ENCODE measurements at places on chromosomes 3 and 15. TPM values are rescaled to one million over a fixed set of nuclear protein-coding genes. Genes with fewer than 3 reads are reported as not detected.

- H3K27me3 ChIP-seq, result no peaks in the 10 kb centered on the region
- no peak for DNase-seq
- H3K4me1 ChIP-seq, result no peaks in the 10 kb centered on the region
- H3K4me3 ChIP-seq, result no peak overlapping the region
These were observed 17.5 kb downstream of the TLNRD1 start for GRCh38 chr15:81018197-81018596.

GRCh38 chr15:88610701-88611231 is 10.4 kb upstream of the AEN start:
- no peaks in the 10 kb centered on the region for H3K36me3 ChIP-seq
- H3K27me3 ChIP-seq, result no peaks in the 10 kb centered on the region
- no peak overlapping the region for H3K27ac ChIP-seq
- H3K4me1 ChIP-seq, result no peaks in the 10 kb centered on the region
- no peak for DNase-seq
- H3K4me3 ChIP-seq, result no peak overlapping the region

DNA sequence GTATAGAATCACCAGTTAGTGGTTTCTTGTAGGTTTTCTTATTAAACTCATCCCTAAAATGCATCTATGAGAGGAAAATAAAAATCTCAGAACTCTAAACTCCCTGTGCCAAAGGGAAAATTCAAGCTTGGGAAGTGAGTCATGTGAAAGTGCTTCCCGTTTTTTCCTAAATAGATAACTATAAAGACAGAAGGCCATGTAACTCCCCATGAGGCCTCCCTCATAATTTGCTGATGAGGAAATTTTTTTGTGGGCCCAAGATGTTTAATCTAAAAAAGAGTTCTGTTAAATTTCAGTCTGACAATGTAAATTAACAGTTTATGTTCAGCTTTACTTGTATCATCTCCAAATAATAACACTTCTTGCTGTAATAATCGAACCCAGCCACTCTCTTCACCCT is 1273.9 kb downstream of the OTOL1 start:
- no peak overlapping the region for H3K27ac ChIP-seq
- H3K36me3 ChIP-seq, result no peaks in the 10 kb centered on the region
- no peak overlapping the region for H3K4me3 ChIP-seq
- no peaks in the 10 kb centered on the region for H3K27me3 ChIP-seq
- no peaks in the 10 kb centered on the region for H3K4me1 ChIP-seq

- H3K4me1 ChIP-seq, result no peaks in the 10 kb centered on the region
- DNase-seq, result no peak
- no peak overlapping the region for H3K27ac ChIP-seq
- H3K4me3 ChIP-seq, result no peak overlapping the region
These were observed 103.7 kb upstream of the MNS1 start for GRCh38 chr15:56568466-56569167.

DNA sequence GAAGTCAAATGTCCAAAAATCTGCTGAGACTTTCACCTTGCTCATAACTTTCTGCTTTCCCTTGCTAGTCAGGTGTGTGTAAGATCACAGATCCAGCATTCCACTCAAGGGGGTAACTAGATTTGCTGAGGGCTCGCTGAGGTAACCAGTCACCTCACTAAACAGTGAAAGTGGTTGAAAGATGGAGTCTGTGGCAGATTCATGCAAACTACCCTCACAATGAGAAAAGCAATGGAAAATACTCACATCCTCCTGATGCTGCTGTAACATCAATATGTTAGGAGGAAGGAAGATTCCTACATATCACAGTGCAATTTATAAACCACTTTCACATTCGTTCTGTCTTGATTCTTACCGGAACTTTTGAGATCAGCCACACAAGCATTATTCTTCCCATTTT is 174.3 kb upstream of the BCL6 start:
- no peak overlapping the region for H3K27ac ChIP-seq
- no peaks in the 10 kb centered on the region for H3K36me3 ChIP-seq
- H3K4me3 ChIP-seq, result no peak overlapping the region
- no peak for DNase-seq
- no peaks in the 10 kb centered on the region for H3K27me3 ChIP-seq
- H3K4me1 ChIP-seq, result peaks cover 43% of the 10 kb centered on the region

TM6SF1 gene
- total RNA-seq, result 3.4 TPM

SENP7 gene
- total RNA-seq, result 9.2 TPM

DNA sequence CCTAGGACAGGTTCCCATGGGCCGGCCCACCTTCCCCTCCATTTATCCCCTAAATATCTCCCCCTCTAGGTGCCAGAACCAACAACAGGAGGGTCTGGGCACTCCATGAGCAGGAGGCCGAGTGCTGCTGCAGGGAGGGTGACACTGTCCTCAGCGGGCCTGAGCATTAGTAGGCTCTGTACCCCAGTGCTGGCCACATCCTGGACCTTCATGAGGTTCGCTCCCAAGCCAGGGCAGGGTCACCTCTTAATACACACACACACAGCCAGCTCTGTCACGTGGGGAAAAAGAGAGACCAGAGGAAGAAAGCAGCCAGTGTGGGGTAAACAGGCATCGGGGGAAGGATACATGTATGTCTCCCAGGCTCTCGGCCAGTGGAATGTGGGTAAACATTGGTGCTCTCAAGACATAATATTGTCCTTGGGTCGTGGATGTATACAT is 27.9 kb upstream of the SEMA3F start:
- H3K4me1 ChIP-seq, result peaks cover 28% of the 10 kb centered on the region
- H3K36me3 ChIP-seq, result no peaks in the 10 kb centered on the region
- H3K27ac ChIP-seq, result no peak overlapping the region

MYO5C gene
- 17.8 TPM for total RNA-seq

GRCh38 chr3:185253645-185254410 is at the start of gene EHHADH:
TSS of gene EHHADH (minus strand) at chr3:185254049. CDS start at chr3:185254022, 27 bp downstream.
- H3K4me3 ChIP-seq, result peak within 1 kb of the TSS; percentile 80
- peak within 1 kb of the TSS; percentile 87 for H3K27ac ChIP-seq
- H3K36me3 ChIP-seq, result no peaks in the 10 kb centered on the region
- no peaks in the 10 kb centered on the region for H3K4me1 ChIP-seq
- DNase-seq, result no peak

GRCh38 chr3:78917536-78917935 is 850.3 kb downstream of the ROBO1 start:
- no peaks in the 10 kb centered on the region for H3K27me3 ChIP-seq
- no peak overlapping the region for H3K4me3 ChIP-seq
- no peak for DNase-seq

DNA sequence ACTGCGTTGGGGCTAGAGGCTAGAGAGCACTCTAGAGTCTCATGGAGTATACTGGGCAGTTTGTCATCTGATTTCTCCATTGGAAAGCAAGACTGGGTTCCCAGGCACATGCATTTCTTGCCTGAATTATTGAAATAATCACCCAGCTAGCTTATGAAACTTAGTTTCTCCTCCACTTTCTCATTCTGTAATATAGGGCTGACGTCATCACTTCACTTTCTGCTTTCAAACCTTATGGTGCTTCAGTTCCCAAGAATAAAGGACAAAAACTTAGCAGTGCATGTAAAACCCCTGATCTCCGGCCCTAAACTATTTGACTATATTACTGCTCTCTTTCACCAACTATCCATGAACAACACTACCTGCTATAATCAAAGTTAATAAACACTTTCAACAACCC is 147.9 kb downstream of the IGSF11 start:
- no peaks in the 10 kb centered on the region for H3K27me3 ChIP-seq
- no peaks in the 10 kb centered on the region for H3K4me1 ChIP-seq
- no peak overlapping the region for H3K27ac ChIP-seq
- H3K4me3 ChIP-seq, result no peak overlapping the region

GRCh38 chr3:47646362-47646761 is 67.7 kb upstream of the CSPG5 start:
- no peak for DNase-seq
- H3K27ac ChIP-seq, result no peak overlapping the region
- no peak overlapping the region for H3K4me3 ChIP-seq
- H3K27me3 ChIP-seq, result no peaks in the 10 kb centered on the region
- no peaks in the 10 kb centered on the region for H3K4me1 ChIP-seq

ITIH1 gene
- total RNA-seq, result not detected

GRCh38 chr15:38002883-38003477 is 68.5 kb downstream of the TMCO5A start:
- H3K4me1 ChIP-seq, result no peaks in the 10 kb centered on the region
- H3K36me3 ChIP-seq, result no peaks in the 10 kb centered on the region
- DNase-seq, result no peak
- no peak overlapping the region for H3K4me3 ChIP-seq
- no peaks in the 10 kb centered on the region for H3K27me3 ChIP-seq

GRCh38 chr3:13198264-13198879 is 125.1 kb upstream of the IQSEC1 start:
- H3K4me1 ChIP-seq, result no peaks in the 10 kb centered on the region
- H3K4me3 ChIP-seq, result no peak overlapping the region
- no peak for DNase-seq
- H3K36me3 ChIP-seq, result no peaks in the 10 kb centered on the region

CHRNA5 gene
- 1.6 TPM for total RNA-seq

GRCh38 chr3:57961828-57962447 is 46.3 kb upstream of the FLNB start:
- no peak overlapping the region for H3K4me3 ChIP-seq
- H3K4me1 ChIP-seq, result peaks cover 30% of the 10 kb centered on the region
- H3K36me3 ChIP-seq, result no peaks in the 10 kb centered on the region
- no peak for DNase-seq
- peak overlapping the region; percentile 88 for H3K27ac ChIP-seq

KY gene
- total RNA-seq, result 0.19 TPM
